ENCODE measurements at places on chromosomes 5 and 9.

- no peak for DNase-seq
Measured at GRCh38 chr9:95071925-95072324, 245.6 kb downstream of the FANCC start.

- no peak for DNase-seq
Measured at GRCh38 chr5:106894964-106895363, 775.8 kb downstream of the EFNA5 start.

DNA sequence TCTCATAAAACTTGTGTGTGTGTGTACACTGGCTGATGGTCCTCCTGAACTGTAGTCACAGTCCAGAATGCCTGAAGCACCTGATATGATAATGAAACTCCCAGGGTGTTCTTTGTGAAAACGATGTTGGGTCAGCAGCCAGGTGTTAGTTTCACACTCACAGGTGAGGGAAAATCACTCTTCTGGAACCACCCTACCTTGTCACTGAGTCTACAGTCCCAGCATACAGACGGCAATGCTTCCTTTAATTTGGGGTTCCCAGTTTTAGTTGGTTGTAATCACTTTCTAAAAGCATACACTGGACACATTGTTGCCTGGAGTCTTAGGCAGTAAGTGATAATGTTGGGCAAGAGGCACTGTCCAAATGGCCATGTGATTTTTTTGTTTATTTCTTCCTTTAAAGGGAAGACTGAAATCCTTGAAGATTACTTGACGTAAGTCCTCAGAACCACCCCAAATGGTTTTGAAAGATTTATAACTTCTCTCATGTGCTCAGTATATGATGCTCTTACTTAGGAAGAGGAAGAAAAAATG is 18.2 kb upstream of the MGAT1 start:
- DNase-seq, result no peak

DNA sequence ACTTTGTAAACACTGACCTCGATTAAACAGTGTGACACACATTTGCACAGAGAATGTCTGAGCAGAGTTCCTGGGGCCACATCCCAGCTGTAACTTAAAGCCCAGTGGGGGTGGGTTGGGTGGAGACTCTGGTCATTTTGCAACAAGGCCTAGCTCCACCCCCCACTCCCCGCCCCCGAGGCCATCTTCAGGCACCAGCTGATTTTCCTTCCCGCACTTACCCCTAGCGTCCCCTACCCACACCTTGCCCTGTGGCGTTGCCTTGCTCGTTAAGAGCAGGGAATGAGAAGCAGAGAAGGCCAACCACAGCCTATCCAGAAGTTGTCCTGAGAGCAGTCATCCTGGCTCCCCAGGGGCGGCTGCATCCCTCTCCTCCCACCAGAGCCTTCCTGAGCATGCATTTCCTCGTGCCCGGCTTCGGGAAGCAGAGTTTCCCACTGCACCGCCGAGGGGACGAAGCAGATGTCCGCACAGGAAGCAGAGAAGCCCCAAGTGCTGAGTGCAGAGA is 101.7 kb upstream of the SARDH start:
- no peak for DNase-seq

- DNase-seq, result no peak
Measured at GRCh38 chr5:170238456-170239196, 5.8 kb downstream of the C5orf58 start.
